ENCODE measurements at places on chromosomes 1 and 21.

DNA sequence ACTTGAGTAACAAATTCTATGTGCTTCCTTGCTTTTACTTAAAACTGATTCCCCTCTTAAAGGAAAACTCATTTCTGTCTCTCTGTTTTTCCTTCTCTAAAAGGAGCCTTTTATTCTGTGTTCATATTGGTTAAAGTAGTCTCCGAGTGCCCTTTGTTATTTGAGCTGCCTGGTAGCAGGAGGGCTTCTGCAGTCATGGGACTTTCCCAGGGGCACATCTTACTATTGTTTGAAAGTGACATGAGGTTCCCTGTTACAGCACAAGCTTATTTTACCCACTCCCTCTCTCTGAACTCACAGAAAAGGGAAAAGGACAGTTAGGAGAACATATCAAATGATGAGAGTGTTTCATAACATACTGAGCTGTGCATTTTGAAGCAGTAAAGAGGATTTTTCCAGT is 58.1 kb upstream of the ANGPTL1 start:
- DNase-seq: no peak

- no peak for DNase-seq
These were observed 267.9 kb downstream of the PTPRU start for GRCh38 chr1:29504196-29504595.

GRCh38 chr1:40036574-40036973 is 4.0 kb upstream of the CAP1 start:
- DNase-seq: no peak

DNA sequence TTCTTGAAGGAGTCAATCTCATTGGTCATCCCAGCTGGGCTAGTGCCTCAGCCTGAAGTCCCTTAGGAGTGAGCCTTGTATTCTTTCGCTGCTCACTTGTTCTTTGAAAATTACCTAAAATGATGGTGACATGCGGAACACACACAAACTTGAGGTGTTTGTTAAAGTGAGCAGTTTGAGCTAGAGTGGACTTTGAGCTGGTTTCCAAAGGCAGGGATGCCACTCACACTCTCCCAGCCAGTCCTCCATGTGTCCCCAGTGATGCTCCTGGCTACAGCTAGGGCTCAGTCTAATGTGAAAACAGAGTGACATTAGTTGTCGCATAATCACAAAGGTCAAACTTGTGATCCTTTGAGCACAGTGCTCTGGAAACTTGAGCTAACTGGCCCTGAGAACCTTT is 84.3 kb downstream of the DTL start:
- no peak for DNase-seq

DNA sequence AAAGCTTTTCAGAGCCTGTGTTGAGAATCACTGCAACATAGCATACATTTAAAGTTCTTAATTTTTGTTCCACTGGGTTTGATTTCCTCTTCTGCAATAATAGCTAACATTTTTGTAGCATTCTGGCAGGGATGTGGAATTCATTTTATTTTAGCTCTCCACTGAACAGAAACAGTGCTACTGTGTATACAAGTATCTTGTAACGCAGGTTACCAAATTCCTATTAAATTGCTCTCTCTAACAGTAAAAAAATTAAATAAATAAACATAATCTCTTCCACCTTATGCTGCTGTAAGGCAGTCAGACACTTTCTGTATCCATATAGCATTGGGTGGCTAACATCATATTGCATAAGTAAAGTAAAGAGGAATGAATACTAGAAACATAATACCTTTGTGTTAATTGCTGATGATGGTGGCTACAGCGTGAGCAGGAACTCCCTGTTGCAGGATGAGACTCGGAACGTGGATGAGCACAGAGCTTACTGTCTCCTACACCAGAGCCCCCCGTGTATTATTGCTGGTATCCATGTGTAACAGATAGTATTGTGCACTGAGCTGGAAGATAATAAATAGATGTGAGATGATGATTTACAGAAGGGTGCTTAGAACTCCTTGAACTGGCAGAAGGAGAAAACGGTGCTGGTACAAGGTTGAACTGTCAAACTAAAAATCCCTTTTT is 276.9 kb upstream of the SNX7 start:
- DNase-seq: no peak

DNA sequence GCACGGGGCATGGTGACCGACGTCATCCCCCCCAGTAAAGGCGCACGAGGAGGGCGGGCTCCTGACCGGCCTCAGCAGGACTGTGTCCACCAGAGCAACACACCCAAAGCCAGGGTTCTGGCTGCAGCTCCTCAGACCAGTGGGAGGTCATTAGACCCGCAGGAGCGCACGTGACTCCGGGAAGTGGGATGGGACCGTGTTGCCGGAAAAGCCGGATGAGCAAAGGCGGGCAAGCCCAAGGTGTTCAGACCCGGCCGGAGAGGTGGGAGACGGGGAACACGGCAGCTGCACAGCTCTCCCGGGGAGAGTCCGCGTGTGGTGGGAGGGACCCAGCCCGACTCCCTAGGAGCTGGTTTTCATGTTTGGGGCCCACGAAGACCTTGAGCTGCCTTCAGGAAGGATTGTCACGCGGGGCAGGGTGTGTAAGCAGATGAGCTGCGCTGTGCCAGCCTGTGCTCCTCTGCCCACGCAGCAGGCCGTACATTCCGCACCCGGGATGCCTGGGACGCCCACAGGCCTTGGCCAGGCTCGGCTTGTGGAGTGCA is 20.6 kb upstream of the TRAPPC10 start:
- DNase-seq: no peak

- no peak for DNase-seq
These were observed 9.5 kb downstream of the ITLN2 start for GRCh38 chr1:160945079-160945478.

DNA sequence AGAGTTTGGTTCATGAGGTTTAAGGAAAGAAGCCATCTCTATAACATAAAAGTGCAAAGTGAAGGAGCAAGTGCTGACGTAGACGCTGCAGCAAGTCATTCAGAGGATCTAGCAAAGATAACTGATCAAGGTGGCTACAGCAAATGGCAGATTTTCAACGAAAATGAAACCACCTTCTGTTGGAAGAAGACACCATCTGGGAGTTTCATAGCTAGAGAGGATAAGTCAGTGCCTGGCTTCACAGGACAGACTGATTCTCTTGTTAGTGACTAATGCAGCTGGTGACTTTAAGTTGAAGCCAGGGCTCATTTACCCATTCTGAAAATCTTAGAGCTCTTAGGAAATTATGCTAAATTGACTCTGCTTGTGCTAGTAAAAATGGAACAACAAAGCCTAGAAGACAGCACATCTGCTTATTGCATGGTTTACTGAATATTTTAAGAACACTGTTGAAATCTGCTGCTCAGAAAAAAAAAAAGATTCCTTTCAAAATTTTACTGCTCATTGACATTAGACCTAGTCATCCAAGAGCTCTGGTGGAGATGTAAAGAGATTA is 10.5 kb downstream of the MAEL start:
- no peak for DNase-seq

- DNase-seq: peak; percentile 5
These were observed 894 bp downstream of the EPB41 start for GRCh38 chr1:28915031-28915895.

- no peak for DNase-seq
These were observed 28.0 kb upstream of the H3-3A start for GRCh38 chr1:226034482-226034881.

GRCh38 chr1:31859044-31859443 is 43.2 kb upstream of the SPOCD1 start:
- no peak for DNase-seq

DNA sequence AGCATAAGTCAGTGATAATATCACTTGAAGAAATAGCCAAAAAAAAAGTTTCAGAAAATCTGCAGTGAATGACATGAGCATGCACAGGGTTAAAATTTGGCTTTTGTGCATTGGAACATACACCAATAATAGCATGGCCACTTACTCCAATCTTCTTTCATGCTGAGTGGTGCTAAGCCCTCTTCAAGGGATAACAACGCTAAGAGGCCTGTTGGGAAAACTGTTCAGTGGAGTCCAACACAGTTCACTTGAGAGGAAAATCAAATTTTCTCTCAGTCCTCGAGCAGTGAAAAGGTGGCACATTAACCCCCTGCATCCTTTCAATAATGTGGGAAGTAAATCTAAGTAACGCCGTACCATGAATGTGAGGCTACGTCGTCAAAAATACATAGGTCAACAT is 264.7 kb downstream of the SPATA17 start:
- DNase-seq: no peak

- no peak for DNase-seq
These were observed 71.4 kb downstream of the IGSF21 start for GRCh38 chr1:18179009-18179408.

- DNase-seq: no peak
These were observed 40.7 kb downstream of the PEX14 start for GRCh38 chr1:10515301-10515975.

DNA sequence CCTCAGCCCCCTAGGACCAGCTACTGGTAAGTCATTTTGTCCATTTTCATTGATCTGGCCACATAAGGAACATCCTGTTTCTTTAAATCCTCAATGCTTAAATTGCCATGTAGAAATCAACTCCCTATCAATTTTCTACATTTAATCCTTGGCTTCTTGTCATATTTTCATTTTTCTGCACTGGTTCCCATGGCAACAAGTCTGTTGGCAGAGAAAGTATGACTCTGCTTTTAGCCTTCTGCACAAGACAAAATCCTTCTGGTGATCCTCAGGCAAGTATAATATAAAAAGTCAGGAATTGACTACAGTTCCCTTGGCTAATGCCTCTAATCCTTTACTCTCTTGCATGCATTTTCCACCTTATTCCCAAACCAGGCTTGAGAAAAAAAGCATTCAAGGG is 65.0 kb downstream of the LRRC40 start:
- no peak for DNase-seq

- no peak for DNase-seq
These were observed 143.0 kb downstream of the MRPL39 start for GRCh38 chr21:25464275-25464674.

DNA sequence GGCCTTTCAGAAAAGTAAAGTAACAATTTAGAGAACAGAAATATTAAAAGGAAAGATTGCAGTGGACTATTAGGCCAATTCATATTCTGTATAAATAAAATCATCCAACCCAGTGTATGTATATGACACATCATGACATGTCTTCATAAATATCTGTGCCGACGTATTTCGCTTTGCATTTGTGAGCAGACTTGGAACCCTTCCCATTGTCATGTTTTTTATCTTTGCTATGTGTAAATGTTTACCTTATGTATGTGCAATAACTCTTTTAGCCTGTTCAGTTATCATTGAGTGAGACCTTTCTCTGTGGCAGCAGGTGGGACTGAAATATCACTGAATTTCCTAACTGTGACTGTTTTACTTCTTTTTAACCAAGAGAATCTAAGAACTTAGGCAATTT is 58.0 kb upstream of the FAM3B start:
- DNase-seq: no peak

DNA sequence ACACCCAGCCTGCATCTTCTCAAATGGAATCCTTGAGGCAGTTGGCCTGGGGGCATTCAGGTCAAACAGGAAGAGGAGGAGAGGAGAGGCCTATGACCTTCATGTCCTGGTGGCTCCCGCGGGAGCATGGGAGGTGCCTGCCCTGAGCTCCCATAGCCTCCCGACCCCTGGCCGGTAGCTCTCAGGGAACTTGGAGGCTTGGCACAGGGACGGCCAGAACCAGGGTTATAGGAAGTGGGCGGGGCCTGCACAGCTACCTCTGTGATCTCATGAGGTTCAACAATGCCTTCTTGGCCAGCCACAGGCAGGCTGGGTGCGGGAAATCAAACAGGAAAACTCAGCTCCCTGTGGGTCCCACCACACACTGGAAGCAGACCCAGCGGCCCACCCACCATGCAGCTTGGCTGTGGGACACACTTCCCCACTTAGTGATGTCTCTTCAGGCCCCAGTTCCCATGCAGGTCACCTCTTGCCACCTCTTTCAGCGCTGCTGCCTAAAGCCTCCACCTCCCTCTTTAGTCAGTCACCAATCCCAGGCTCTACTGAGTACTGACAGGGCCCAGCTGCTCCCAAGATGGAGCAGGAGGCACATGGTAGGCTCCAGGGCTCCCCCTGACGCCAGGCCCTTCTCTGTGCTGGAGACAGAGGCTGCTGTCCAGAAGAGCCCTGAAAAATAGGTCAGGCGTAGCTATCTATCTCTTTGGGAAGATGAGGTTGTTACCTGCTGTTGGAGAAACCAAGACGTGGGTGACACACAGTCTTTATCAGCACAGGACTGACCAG is at the start of gene SLFNL1:
Gene SLFNL1, minus strand, starts transcription at position 200 of the 783 bp plus-strand sequence. CDS start 1,065 bp downstream, outside the sequence.
- DNase-seq: no peak

GRCh38 chr21:43611598-43612369 is 47.5 kb downstream of the HSF2BP start:
- no peak for DNase-seq

DNA sequence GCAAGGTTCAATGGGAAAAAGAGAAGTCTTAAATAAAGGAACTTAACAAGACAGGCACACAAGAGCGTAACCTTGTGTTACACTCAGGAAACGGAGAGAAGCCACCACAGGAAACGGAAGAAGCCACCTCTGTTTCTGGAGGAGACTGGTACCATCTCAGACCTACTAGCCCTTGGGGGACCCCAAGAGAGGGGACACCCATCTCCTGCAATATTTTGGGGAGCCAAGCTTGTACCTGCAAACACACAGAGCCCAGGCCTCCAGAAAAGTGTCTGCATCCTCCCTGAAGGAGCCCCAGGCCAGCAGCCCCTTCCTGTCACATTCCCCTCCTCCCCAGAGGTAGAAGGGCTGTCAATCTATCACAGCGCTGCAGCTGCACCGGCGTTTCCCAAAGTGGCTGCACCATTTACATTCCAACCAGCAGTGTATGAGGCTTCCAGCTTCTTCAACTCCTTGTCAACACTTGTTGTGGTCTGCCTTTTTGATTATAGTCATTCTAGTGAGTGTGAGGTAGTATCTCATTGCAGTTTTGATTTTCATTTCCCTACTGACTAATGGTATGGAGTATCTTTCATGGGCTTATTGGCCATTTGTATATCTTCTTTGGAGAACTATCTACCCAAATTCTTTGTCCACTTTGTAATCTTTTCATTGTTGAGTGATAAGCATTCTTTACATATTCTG is 23.0 kb upstream of the PADI1 start:
- no peak for DNase-seq

GRCh38 chr21:30148906-30149305 is 17.7 kb downstream of the CLDN17 start:
- no peak for DNase-seq

GRCh38 chr1:104466068-104466467 is 716.4 kb downstream of the AMY1C start:
- DNase-seq: no peak

- DNase-seq: peak; percentile 19
These were observed 5.6 kb upstream of the KCNA10 start for GRCh38 chr1:110524311-110525248.

DNA sequence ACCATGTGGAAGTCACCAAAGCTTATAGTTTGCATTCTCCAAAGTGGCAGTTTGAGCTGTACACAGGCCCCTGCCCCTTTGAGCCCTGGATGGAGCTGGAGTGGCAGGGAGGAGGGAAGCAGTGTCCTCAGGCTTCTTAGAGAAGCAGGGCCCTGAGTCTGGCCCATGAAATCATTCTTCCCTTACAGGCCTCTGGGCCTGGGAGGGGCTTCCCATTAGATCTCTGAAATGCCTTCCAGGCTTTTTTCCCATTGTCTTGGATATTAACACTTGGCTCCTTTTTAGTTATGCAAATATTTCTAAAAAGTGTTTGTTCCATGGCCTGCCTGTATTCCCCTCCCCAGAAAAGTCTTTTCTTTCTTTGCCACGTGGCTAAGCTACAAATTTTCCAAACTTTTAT is 10.0 kb upstream of the TRIM67 start:
- no peak for DNase-seq
